Gastrocnemius medialis (tissue), 4 donors: ENCODE measurements at places on chromosomes 7 and 10.
A peak's percentile ranks its signal among the peaks of the same experiment; 100 is the strongest.

DNA sequence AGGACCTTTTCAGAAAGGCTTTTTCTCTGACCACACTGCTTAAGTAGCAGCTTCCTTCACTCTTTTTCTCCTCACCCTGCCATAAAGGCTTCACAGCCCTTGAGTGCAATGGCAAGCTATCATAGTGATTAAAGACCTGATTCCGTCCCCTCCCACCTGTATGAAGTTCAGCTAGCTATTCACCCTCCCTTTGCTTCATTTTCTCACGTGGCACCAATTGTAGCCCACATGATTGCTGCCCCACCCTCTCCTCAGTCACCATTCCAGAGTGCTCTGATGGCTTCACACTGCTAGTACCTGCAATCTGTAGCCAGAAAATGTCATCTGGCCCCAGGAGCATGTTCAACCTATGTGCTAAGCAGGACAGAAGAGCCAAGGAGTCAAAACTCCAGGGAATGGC, 523.8 kb downstream of the GRM8 start:
- DNase-seq = no peak

GRCh38 chr7:37728747-37729146, 45.2 kb downstream of the GPR141 start:
- DNase-seq = no peak

GRCh38 chr7:41436139-41436538, 266.8 kb downstream of the INHBA start:
- DNase-seq = no peak

- DNase-seq = no peak
Measured at GRCh38 chr7:94223375-94224084, 171.2 kb upstream of the COL1A2 start.

DNA sequence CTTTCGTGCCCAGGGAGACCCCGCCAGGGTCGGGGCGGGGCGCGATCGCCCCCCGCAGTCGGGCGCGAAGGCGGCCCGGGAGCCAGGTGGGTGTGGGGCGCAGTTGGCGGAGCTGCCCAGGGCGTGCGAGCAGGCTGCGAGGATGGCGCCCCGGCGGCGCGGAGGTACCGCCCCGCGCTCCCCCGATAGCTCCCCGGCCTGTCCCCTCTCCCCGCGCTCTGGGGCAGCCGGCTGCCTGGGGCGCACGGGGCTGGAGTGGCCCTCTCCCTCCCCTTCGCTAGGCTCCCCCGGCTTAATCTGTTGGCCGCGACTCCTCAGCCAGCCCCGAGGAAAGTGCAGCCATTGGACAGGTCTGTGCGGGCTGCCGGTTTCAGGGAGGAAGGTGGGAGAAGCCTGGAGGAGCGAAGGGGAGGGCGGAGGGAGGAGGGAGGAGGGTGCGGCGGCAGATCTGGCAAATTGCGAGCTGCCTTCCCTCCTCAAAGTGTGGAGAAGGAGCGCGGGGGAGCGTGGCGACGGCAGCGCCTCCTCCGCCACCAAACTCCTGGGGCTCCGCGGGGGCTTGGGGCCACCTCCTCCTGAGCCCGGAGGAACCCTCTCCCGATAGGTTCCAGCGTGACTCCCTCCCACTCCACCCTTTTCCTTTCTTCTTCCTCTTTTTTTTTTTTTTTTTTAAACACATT, 361 bp upstream of the PLXDC2 start:
- DNase-seq = peak; percentile 58

DNA sequence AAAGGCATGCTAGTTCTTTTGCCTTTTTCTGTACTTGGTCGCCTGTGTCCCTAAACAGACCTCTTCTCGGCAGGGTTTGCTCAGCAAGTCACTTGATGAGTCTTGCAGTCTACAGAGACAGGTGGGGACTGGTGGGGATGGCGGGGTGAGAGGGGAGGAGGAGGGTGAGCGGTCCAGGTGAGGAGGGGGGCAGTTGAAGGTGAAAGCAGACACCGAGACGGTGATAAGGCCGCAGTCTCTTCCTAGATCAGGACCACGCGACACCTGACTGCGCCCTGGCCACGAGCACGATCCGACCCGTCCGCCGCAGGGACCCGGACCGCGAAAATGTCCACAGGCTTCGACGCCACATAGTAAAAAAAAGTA, 566 bp downstream of the ASNS start:
- DNase-seq = no peak

DNA sequence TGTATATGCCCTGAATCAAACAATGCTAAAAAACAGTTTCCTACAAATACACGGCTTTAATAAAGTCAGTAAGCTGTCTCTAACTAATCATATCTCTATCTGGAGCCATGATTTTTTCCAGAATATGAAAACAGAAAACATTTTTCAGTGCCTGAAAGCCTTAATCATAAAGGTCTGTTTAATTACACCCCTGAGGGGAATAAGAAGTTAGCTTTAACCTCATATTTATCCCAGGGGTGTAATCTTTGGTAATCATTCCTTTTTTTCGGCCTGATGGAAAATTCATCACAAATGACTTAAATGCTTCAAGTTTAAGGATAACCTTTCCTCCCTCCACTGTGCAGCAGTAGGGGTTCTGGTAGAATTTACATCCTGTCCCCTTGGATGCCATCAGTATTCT, 124.2 kb downstream of the ATE1 start:
- DNase-seq = no peak

- DNase-seq = no peak
Measured at GRCh38 chr7:44587843-44588711, 6.0 kb upstream of the TMED4 start.

DNA sequence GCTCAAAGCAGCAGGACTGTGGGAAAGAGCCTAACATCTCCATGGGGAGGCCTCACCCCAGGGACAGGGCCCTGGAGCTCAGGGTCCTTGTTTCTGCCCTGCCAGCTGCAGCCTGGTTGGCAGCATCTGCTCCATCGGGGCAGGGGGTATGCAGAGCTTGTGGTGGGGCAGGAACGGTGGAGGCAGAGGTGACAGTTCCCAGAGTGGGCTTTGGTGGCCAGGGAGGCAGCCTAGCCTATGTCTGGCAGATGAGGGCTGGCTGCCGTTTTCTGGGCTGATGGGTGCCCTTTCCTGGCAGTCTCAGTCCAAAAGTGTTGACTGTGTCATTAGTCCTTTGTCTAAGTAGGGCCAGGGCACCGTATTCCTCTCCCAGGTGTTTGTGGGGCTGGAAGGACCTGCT, 12.2 kb upstream of the AHCYL2 start:
- no peak for DNase-seq

DNA sequence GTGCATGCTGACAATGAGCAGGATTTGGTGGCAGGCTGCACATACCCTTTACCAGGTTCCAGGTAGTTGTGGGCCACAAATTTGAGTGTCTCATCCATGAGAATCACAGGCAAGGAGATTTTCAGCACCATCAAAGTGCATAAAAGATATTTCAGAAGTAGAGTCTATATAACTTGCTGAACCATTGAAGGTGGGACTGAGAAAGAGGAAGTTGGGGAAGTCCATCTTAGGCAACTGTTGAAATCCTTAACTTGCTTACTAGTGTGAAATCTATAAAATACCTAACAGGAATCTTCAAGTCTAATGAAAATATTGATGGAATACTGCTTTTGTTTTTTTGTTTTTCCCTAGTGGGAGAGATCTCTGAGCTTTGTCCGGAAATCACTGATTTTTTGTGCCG, 325.1 kb upstream of the PLXDC2 start:
- no peak for DNase-seq
